ENCODE measurements at places on chromosomes 2 and 18.

- DNase-seq, result no peak
Measured at GRCh38 chr2:33535421-33535820, 59.0 kb downstream of the RASGRP3 start.

GRCh38 chr2:24058564-24059271 lies 9.2 kb downstream of the FKBP1B start:
- no peak for DNase-seq

DNA sequence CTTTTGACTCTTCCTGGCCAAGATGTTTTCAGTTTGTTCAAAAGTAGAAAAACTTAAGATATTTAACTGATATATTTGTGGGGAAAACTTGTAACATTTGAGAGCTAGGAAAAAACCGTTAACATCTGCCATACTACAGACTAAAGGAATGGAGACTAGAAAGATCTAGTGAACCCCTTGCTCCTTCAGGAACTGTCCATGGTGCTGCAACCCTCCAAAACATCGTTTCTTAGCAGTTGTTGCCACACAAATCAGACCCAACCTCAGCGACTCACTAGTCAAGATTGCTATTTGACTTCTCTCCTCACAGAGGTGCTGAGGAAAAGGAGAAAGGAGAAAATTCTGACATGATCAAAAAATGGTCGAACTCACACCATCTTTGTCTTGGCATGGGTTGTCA lies 393.8 kb upstream of the LYPD1 start:
- DNase-seq, result no peak

GRCh38 chr2:189015359-189015758 lies 41.2 kb downstream of the COL3A1 start:
- DNase-seq, result no peak

DNA sequence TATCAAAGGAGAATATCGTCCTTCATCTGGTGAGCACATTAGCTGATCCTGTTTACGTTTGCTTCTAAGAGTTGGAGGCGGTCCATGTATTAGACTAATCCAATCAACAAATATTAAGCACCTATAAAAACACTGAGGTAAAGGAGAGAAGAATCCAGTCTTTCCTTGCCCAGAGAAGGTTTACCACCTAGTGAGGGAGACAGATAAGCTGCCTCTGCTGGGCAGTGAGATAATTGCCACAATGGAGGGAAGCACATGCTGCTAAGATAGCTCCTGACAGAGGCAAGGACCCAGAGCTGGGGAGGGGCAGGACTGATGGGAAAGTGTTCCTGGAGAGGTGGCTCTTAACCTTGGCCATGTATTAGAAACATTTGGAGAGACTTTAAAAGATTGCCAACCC lies 36.7 kb upstream of the ST8SIA5 start:
- no peak for DNase-seq

- DNase-seq, result no peak
Measured at GRCh38 chr2:240903191-240904060, 2.7 kb upstream of the CROCC2 start.

DNA sequence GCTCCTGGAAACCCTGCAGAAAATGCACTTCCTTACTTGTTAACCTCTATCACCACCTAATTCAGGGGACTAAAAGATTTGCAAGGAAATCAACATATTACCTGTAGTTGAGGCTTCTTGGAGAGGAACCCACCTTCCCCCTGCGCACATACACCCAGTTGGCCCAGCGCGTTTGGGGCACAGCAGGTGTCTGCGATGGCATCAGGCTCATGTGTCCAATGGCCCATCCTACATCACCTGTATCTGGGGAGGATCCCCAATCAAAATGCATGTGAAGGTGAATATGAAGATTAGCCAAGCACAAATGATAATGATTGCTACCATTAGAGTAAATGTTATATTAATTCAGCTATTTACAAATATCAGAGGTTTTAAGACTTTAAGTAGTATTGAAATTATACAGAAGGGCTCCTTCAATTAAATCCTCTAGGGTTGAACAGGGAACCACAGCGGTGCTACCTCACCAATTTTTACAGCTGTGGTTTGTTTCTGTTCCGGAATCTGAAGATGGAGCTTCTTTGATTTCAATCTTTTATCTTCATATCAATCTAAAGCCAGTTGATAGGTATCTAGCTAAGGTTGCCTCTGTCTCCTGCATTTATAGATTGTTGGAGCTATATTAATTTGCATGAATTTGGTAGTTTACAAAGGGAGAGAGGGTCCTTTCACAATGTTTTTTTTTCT lies 486.0 kb downstream of the RNF144A start:
- DNase-seq, result no peak

DNA sequence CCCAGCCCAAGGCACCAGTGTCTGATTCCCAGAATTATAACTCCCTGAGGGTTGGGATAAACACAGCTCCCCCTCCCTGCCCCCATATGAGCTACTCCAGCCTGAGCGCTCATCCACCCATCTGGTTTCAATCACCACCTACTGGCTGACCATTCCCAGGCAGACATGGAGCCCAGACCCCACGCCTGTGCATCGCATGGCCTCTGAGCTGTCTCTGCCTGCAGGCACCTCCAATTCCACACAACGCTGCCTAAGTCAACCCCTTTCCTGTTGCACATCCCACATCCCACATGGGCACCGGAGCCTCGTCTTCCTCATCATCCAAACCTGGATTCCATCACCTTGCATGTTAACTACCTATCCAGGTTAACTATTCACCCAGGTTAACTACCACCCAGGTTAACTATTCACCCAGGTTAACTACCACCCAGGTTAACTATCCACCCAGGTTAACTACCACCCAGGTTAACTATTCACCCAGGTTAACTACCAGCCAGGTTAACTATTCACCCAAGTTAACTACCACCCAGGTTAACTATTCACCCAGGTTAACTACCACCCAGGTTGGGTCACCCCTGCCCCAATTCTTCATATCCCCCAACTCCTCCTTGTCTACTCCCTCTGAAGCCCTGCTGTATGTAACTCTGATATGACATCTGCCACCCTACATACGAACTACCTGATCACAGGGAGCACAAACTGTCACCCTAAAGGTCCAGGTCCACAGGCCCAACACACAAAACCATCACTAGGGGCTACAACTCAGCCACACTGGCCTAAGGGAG lies 47.8 kb downstream of the TEX51 start:
- no peak for DNase-seq

- DNase-seq, result no peak
Measured at GRCh38 chr18:56233595-56233994, 404.8 kb downstream of the TXNL1 start.

DNA sequence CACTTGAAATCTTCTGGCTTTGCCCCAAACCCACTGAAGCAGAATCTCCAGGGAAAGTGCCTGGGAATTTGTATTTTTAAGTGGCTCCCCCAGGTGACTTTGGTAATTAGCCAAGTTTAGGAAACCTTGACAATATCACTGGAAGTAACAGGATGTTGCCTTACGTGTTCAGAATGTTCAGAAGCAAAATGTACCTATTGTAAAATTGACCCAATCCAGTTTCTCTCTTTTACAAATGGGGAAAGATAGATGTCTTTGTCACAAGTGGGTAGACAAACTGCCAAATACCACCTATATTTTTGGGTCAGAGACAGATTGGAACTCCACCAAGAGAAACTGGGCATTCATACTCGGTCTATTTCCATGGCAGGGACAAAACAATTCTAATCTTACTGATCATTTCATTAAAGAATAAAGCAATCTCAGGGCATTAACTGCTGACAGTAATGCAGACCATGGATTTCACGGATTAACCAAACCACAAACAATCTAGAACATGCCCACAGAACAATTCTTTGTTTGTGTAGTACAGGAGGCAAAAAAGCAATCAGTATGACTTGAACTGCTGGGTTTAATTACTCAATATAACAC lies 255.8 kb downstream of the ERBB4 start:
- DNase-seq, result no peak

- DNase-seq, result no peak
Measured at GRCh38 chr2:67974559-67975430, 88.0 kb downstream of the C1D start.

GRCh38 chr2:113277474-113278072 lies 1.1 kb downstream of the PAX8 start:
- DNase-seq, result no peak

DNA sequence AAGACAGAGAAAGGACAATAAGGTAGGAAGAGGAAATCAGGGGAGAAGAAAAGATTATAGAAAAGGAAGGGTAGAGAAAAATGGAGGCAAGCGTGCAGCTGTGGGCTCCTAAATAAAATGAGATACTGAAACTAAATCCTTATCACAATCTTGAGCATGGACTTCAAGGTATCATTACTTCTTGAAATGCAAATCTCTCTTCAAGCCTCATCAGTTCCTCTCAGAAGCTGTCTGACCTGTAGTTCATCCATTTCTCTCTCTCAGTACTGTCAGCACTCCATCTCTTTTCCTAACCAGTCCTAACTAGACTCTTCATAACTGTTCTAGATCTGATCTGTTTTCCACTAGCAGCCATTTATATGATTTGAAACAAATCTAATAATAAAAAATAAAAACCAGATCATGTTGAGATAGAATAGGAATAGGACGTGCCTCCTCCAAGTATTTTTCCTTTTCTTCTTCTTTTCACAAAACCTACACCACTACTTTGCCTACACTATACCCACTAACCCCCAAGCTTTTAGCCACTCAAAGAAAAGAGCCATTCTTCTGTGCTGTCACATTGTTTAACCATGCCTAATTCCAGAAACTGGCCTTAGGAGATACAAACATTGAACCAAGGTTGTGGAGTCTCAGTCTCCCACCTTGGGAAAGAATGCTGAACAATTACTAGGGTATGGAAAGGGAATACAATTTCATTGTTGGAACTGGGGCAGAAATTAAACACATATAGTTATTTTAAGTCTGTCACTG lies 21.1 kb downstream of the BABAM2 start:
- DNase-seq, result no peak

DNA sequence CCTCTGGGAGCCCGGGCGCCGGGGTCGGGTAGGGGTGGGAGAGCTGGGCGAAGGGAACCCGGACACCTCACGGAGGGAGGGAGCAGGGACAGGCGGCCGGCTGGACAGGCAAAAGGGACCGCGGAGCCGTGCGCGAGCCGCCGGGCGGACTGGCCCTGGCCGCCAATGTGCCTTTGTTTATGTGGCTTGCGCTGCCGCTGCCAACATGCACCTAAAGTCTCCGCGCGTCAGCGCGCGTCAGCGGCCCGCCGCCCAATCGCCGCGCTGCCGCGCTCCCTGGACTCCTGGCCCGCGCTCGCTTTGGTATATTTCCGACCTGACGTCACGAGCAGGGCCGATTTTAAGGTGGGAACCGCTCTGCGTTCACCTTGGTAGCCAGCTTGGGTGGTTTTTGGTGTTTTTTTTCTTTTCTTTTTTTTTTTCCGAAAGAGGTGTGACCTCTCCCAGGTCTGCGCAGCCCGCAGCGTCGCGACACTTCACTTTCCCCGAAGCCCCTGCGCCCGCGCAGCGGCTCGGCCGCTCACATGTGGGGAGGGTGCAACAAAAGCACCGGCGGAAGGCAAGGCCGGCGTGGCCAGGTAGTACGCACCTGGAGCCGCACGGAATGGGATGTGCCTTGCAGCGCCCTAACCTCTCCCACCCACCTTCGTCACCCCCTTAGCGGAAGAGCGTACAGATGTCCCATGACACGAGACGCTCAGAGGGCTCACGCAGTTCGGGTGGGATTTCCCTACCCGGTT lies at the start of gene NR4A2:
Gene NR4A2, minus strand, starts transcription at position 188 of the 740 bp plus-strand sequence. CDS start 2,535 bp downstream, outside the sequence.
- DNase-seq, result peak; percentile 77

GRCh38 chr18:6487968-6488367 lies 73.3 kb upstream of the L3MBTL4 start:
- no peak for DNase-seq

DNA sequence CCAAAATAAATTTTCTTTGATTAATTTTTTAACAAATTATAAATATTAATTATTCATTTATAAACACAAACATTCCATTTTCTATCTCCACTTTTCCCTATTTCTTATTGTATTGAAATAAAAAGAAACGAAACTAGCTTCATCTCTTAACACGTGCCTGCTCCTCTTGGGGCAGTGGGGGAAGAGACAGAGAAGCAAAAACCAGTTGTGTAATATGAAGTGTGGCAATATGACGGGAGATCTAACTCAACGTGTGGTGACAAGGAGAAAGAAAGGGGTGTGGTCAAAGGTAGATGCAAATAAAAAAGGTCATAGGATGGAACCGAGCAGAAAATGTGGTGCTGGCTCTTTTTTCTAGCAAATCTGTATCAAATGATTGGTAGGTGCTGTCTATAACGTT lies 106.9 kb upstream of the SLC8A1 start:
- DNase-seq, result no peak

GRCh38 chr2:241030883-241031282 lies 32.5 kb downstream of the SNED1 start:
- no peak for DNase-seq

GRCh38 chr2:98771721-98772524 lies 41.0 kb upstream of the MGAT4A start:
- peak; percentile 41 for DNase-seq

Data from GM12892 (cell line).